AG09319 (cell line): ENCODE measurements at places on chromosomes 5 and 9.

DNA sequence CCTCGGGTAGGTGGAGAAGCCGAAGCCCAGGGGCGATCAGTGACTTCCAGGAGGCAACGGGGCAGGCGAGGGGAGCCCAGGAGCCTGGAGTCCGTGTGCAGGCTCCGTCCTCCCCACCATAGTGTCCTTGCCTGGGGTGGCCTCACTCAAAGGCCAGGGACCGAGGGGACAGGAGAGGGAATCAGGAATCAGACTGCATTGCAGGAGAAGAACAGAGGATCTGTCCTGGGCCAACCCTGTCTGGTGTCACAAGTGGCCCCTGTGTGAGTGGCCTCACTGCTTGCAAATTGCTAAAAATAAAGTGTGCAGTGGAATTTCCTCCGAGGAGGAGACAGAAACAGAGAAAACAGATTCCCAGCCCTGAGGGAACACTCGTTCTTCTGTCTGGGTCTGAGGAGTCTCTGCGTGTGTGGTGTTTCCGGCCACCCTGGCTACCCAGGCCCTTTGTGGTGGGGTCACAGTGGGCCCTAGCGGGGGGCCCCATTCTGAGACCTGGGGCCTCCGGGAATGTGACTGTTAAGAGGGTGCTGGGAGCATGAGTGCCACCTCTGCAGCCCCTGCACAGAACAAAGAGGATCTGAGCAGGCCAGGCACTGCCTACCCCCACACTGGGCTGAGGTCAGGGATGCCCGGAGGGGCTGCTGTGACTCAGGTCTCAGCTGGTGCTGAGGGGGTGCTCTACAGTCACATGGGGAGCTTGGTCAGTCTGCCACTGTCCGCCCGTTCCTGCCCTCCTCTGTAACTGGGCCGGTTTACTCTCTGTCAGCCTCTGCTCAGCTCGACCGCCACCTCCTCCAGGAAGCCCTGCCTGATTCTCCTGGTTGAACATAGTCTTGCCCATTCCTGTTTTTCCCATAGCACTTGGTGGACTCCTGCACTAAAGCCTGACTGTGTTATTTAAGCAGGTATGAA, 7.4 kb downstream of the TRAF1 start:
- no peak for DNase-seq

DNA sequence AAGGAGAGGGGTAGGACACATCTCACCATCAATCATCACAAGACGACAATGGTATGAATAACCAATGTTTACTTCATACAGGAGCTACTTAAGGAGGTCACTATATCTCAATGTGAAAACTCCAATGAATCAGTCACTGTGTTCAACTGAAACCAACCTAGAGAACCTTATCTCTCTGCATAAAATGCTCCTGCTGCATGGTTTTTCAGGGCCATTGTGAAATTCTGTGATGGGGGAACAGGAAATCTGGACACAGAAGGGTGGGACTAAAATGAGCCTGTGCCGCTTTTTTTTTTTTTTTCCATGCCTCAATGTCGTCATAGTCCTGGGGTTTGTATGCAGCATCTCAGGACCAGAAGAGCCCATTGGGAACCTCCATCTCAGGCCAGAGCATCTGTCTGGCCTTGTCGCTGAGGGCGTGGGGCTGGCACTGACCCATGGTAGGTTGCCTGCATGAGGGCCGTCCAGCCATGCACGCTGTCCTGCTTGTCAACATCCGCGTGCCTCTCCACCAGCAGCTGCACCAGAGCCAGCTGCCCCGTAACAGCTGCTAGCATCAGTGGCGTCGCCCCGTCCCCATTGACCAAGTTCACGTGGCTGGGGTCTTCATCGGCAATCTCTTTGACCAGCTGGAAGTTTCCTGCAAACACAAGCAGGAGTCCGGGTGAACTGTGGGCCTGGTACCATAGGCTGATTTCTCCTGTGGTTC, 12.7 kb downstream of the ANKS6 start:
- no peak for DNase-seq

DNA sequence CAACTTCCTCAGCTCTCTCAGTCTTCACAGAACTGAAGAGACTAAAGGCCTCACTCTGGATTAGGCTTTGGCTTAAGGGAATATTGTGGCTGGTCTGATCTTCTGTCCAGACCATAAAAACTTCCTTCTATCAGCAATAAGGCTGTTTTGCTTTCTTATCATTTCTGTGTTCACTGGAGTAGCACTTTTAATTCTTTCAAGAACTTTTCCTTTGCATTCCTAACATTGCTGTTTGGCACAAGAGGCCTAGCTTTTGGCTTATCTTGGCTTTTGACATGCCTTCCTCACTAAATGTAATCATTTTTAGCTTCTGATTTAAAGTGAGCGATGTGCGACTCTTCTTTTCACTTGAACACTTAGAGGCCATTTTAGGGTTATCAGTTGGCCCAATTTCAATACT, 88.7 kb upstream of the ACOT12 start:
- DNase-seq, result no peak

GRCh38 chr9:127876764-127877562, 512 bp downstream of the AK1 start:
- no peak for DNase-seq

DNA sequence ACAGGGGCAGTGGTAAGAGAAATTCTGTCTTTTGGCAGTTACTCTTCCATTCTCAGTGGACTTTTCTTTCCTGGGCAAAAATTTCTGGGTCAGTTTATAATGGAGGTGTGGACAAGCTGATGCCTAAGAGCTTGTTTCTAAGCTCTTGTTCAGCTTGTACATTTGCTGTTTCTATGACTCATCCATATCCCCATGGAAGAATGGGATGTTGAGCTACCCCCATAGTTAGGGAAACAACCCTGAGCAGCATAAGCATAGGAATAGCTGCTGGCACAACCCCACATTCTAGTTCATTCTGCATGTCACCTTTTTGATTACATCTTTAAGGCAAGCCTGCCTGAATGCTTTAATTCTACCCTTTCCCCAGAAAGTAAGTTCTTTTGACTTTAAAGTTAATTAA, 173.3 kb downstream of the PSAT1 start:
- no peak for DNase-seq

DNA sequence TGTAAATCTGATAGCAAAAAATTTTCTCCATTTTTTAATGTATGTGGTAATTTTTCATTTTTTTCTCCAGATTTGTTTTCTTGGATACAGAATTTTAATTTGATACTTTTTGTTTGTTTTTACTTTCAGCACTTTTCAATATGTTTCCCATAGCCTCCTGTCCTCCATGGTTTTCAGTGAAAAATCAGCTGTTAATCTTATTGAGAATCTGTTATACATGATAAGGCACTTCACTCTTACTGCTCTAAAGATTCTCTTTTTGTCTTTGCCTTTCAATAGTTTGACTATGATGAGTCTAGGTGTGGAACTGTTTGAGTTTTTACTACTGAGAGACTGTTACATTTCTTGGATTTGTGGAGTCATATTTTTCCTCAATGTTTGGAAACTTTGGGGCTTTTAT, 455.7 kb upstream of the NUDT12 start:
- no peak for DNase-seq

DNA sequence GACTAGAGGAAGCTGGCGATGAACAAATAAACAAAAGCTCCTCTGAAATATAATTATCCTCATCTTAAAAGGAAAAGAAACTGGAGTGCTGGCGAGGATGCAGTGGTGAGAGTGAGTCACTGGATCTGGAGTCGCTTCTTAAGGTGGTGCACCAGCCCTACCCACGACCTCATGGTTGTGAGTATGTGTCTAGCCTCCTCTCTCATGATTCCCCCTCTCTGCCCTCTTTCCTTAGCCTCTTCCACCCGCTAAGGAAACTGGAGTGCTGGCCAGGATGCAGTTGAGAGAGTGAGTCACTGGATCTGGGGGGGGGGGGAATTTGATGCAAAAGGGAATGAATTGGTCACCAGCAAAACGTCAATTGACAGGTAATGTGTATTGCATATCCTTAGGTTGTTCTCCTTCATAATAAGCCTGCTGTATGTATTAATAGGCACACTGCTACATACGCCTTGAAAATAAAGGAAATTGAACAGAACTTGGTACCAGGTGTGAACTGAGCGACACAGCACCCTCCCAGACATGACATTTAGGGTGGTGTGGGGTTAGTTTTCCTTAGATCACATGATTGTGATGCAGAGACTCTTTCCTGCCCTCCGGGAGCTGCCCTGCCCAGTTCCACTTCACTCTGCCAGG, 36.3 kb upstream of the EBF1 start:
- DNase-seq, result peak; percentile 31

- DNase-seq, result no peak
These were observed 144.8 kb downstream of the NR3C1 start for GRCh38 chr5:143258559-143259253.
